Activated T-helper 2 cell treated with anti-CD3 and anti-CD28 coated beads, Interferon-gamma antibody, Interleukin-2, Interleukin-4, amounts not matched to agents 10 μg/mL and 5 μg/mL and 100 μg/mL, durations not matched to agents 14 hours and 24 hours and 36 hours (primary cell): ENCODE measurements at places on chromosomes 7 and 10.
A peak's percentile ranks its signal among the peaks of the same experiment; 100 is the strongest.

- DNase-seq = no peak
Observed at GRCh38 chr7:70599446-70600190, 532.3 kb upstream of the GALNT17 start.

DNA sequence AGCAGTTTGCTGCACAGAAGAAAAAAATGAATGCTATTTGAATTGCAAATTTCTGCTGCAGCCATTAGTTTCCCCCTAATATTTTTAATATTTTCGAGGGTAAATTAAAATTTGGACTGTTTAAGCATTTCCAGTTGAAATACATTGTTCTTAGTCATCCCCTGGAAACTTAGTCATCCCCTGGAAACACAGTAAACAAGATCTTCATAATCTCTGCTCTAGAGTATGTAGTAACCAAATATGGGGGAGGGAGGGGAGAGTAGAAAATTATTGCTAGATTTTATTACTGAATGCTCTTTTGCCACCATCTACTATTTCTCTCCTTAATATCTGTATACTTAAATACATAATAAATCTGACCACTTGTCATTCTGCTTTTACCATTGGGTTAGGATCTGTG is 1053.3 kb downstream of the SORCS1 start:
- no peak for DNase-seq

DNA sequence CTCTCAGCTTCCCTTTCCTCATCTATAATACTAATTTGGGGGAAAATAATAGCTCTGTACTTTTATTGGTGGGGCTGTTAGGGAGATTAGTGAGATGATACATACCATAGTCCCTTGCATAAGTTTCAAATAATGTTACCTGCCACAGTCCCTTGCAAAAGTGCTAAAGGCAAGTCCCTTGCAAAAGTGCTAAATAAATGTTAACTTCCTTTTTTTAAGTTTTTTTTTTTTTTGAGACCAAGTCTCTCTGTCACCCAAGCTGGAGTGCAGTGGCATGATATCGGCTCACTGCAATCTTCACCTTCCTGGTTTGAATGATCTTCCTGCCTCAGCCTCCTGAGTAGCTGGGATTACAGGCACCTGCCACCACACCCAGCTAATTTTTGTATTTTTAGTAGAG is 43.4 kb upstream of the SRGN start:
- DNase-seq = no peak

- no peak for DNase-seq
Observed at GRCh38 chr7:88218429-88218745, 1.5 kb downstream of the SRI start.

DNA sequence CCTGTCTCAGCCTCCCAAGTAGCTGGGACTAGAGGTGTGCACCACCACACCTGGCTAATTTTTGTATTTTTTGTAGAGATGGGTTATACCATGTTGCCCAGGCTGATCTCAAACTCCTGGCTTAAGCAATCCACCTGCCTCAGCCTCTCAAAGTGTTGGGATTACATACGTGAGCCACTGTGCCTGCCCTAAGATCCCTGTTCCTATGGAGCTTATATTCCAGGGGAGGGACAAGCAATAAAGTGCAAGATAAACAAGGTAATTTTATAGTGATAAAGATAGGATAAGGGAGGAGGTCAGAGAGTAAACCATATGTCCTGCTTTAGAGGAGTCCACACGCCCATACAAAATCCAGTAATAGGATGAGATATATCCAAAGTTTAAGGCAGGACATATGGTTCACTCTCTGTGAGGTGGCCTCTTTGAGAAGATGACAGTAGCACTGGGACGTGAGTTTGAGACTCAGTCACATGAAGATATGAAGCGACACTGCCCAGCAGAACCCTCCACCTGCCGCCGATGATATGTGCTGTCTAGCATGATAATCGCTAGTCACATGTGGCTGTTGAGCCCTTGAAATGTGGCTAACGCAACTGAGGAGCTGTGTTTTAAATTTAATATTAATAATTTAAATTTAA is 113.5 kb upstream of the PDCD4 start:
- no peak for DNase-seq

DNA sequence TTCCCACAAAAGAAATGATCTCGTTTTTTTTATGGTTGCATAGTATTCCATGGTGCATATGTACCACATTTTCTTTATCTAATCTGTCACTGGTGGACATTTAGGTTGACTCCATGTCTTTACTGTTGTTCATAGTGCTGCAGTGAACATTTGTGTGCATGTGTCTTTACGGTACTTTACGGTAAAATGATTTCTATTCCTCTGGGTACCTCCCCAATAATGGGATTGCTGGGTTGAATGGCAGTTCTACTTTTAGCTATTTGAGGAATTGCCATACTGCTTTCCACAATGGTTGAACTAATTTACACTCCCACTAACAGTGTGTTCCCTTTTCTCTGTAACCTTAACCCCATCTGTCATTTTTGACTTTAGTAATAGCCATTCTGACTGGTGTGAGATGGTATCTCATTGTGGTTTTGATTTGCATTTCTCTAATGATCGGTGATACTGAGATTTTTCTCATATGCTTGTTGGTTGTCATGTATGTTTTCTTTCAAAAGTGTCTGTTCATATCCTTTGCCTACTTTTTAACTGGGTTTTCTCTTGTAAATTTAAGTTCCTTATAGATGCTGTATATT is 37.2 kb downstream of the MKLN1 start:
- DNase-seq = no peak

- DNase-seq = no peak
Observed at GRCh38 chr7:75533926-75534325, 41.8 kb downstream of the SPDYE5 start.

DNA sequence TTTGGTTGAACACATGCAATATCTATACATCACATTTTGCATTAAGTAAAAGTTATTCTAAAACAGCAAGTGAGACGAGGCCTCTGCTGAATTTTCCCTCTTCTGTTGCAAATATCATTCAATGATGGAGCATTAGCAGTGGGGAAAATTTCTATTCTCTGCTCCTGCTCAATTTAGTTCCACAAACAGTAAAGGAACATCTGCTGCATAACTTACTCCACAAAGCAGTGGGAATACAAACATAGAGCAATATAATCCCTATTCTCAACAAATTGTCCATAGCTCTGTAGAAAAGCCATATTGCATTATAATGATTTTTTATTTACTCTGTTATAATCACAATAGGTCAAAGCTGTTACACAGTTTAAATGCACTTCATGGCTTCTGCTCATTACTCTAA is 5.9 kb downstream of the AGR3 start:
- DNase-seq = no peak

DNA sequence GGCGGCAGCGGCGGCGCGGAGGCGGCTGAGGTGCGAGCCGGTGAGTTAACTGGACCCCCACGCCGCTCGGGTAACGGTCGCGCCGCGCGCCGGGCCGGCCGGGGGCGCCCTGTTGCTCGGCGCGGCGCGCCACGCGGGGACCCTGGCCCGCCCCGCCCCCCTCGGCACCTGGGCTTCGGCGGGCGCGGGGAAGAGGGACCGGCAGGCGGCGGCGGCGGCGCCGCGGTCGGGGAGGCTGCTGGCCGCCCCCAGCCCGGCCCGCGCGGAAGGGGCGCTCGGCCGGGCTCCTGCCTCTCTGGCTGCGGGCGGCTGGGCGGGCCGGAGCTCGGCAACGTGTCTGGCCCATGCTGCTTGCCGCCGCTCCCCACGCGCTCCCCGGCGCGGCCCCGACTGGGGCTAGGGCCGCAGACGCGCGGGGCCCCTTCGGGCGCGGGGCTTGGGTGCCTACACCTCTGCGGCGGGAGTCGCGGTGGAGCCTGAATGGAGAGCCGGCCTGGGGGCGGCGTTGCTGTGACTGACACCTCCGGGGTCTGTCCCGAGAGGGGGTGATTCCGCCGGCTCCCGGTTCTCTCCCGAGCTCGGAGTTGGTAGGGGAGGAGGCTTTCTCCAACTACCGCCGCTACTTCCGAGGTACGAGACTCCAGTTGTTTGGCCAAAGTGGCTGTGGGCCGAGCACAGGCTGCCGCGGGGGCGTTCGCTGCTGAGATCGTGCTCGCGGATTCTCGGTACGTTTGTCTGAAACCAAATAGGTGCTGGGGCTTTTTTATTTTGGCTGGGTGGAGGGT is 494 bp downstream of the PALS2 start:
- DNase-seq = peak; percentile 34

- no peak for DNase-seq
Observed at GRCh38 chr10:71527135-71527534, 130.4 kb downstream of the CDH23 start.

DNA sequence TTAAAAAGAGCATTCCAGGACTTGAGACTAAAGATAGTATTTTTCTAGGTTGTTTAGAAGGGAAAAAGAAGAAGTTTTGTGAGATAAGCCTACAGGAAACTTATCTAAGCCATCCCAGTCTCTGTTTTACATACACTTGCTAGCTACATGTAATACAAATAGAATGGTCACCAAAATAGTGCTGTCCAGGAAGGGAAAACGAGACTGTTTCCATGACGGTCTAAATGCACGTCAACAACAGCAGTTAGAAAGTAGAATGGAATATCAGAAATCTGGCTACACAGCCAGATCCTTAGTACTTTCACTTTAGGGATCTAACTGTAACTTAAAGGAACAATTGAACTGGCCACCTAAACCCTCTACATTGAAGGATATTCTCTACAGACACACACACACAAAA is 117.6 kb downstream of the TSPAN12 start:
- no peak for DNase-seq

DNA sequence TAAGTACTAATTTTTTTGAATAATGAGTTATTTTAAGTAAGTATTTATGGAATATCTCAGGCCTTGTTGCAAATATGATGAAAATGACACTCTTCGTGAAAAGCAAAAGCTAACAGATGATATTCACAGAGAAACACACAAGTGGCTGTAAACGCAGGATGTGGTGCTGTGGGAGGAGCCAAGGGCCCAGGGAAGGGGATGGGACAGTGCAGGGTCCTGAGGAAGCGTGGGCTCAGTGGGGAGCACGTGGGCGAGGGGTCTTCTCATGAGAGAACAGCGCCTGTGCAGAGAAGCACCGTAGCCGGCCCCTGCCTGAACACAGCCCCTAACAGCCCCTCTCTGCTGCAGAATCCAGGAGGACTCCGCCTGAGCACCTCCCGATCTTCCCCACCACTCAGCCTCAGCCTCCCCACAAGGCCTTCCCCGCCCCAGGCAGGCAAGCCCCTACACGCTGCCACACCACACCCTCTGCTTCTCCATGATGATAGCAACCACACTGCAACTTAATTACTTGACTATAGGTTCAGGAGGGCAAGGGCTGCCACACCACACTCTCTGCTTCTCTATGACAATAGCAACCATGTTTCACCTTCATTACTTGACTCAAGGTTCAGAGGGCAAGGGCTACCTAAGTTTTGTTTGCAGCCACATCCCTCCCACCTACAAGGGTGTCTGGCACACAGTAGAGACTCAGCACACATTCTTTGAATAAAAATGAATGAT is 152.6 kb upstream of the RNF32 start:
- DNase-seq = no peak

- DNase-seq = no peak
Observed at GRCh38 chr10:86107131-86107530, 259.5 kb downstream of the GRID1 start.

GRCh38 chr10:51137756-51138529 is 63.7 kb downstream of the PRKG1 start:
- DNase-seq = no peak

GRCh38 chr10:621513-621912 is 68.0 kb downstream of the DIP2C start:
- no peak for DNase-seq

DNA sequence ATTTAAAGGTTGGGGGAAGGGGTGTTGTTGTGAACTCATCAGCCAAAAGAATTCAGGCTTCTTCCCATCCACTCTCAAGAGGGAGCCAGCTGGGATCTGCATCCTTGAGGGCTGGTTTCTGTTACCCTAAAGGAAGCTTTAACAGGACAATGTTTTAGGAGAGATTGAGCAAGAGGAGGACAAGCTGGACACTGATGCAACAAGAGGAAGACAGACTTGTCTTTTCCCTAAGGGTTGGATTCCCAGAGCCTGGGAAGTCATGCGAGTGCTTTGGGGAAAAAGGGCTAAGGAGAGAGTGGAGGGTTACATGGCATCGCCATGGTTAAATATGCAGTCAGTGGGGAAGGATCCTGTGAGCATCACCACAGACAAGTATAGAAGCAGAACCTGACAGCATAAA is 47.6 kb upstream of the PDE1C start:
- no peak for DNase-seq

GRCh38 chr10:13720699-13721098 is 133.9 kb downstream of the PRPF18 start:
- no peak for DNase-seq

DNA sequence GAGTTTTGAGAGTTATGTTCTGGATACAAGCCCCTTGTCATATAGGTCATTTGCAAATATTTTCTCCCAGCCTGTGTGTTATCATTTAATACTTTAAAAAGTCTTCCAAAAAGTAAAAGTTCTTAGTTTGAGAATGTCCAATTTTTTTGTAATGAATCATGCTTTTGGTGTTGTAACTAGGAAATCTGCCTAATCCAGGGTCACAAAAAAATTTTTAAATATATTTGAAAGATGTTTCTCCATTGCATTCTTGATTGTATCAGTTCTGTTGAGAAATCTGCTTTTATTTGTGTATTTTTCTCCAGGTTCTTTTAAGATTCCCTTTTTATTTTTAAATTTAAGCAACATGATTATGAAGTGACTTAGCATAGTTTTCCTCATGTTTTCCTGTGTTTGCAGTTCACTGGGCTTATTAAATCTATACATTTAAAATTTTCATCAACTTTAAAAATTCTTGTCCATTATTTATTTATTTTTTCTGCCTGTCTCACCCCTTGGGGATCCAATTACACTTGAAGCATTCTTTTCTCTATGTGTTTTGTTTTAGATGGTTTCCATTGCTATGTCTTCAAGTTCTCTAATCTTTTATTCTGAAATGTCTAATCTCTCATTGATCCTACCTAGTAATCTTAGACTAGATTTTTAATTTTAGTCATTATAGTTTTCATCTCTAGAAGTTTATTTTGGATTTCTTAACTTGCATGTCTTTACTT is 47.0 kb downstream of the CCDC71L start:
- no peak for DNase-seq

DNA sequence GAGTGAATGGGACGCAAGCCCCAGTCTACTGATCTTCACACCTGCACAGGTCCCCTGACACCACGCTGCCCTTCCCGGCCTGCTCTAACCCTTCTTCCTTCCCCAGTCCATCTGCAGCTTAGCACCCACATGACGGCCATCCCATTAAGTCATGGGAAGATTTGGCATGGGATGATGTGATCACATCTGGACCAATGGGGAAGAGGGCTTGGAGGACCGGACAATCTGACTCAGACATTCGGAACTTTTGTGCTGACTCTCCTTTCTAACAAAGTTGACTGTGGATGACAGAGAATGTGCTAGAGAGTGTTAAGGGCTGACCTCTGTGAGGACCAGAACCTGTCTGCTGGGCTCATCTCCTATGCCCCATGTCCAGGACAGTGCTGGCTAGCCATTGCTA is 15.6 kb downstream of the CXCL12 start:
- no peak for DNase-seq

GRCh38 chr10:72552857-72553256 is 73.0 kb downstream of the MICU1 start:
- DNase-seq = no peak

- DNase-seq = no peak
Observed at GRCh38 chr10:4653160-4653559, 172.8 kb upstream of the AKR1E2 start.
